ENCODE measurements at places on chromosomes 2 and 18.
A peak's percentile ranks its signal among the peaks of the same experiment; 100 is the strongest.

DNA sequence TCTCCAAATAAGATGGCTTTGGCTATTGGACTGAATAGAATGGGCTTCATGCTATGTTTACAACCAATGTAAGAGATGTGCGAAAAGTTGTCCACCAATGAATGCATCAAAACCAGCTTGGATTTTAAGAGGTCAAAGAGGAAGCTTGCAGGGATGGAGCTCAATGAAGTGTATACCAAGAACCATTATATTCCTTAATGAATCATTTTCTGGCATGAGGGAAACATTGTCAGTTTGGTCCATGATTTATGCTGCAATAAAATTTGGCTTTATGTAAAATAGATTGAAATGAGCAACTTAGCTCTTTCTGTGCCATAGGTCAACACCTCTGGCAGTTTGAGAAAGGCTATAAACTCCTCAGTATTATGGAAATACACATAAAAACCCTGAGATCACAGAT lies 107.3 kb downstream of the SH3BP4 start:
- no peak for DNase-seq

DNA sequence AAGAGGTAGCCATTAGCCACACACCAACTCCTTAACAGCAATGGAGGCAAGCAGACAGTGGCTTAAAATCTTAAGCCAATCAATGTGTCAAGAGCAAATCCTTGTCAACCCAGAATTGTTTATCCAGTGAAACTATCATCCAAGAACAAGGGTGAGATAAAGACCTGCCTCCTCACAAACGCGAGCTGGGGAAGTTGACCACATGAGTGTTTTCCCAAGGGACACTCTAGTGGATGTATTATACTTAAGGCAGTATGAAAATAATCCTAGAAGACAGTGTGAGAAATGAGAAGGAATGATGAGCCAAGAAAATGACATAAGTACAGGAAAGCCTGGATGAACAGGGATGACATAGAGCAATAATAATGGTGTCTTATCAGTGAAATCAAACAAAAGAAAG lies 209.6 kb downstream of the TWIST2 start:
- no peak for DNase-seq

- no peak for DNase-seq
Observed at GRCh38 chr18:75454022-75454795, 26.7 kb upstream of the SMIM21 start.

GRCh38 chr2:159201360-159202063 lies 85.0 kb downstream of the WDSUB1 start:
- DNase-seq, result no peak

- DNase-seq, result peak; percentile 66
Observed at GRCh38 chr18:48222118-48222517, 187.1 kb downstream of the ZBTB7C start.

DNA sequence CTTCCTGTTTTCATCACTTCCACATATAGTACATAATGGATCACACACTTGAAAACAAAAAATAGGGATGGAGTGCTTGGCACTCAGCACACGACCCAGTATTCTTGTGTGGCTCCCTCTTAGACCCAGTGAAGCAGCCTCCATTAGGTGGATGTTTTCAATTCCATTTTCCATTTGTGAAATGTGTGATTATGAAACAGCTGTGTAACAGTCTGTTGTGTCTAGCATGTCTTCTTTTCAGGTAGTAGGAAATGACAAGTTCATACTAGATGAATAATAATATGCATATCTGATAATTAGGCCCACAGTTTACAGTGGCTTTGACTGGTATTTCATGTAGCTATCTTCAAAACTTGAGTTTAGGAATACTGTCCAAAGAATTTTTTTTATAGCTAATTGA lies 35.5 kb downstream of the EML6 start:
- no peak for DNase-seq

GRCh38 chr2:237154884-237155851 lies 69.5 kb downstream of the COPS8 start:
- DNase-seq, result no peak

GRCh38 chr2:66428986-66429612 lies 5.8 kb upstream of the MEIS1 start:
- DNase-seq, result peak; percentile 68
